ENCODE measurements at places on chromosomes 1 and 21. TPM values are rescaled to one million over a fixed set of nuclear protein-coding genes. Genes with fewer than 3 reads are reported as not detected.

HSPA6 gene
- 0.50 TPM for total RNA-seq

ZNF593OS gene
- not detected for total RNA-seq

FAM151A gene
- total RNA-seq = not detected

- H3K27ac ChIP-seq = no peak overlapping the region
- DNase-seq = no peak
- H3K4me3 ChIP-seq = no peak overlapping the region
- no peaks in the 10 kb centered on the region for H3K36me3 ChIP-seq
Measured at GRCh38 chr1:180343921-180344769, 114.1 kb downstream of the LHX4 start.

GRCh38 chr1:27672750-27673112 lies 739 bp upstream of the IFI6 start:
- H3K36me3 ChIP-seq = peaks cover 2% of the 10 kb centered on the region
- peaks cover 28% of the 10 kb centered on the region for H3K4me1 ChIP-seq
- peak overlapping the region; percentile 94 for H3K27ac ChIP-seq
- peak overlapping the region; percentile 95 for H3K4me3 ChIP-seq
- H3K27me3 ChIP-seq = no peaks in the 10 kb centered on the region
- DNase-seq = no peak

GRCh38 chr1:229716704-229717103 lies 90.7 kb downstream of the URB2 start:
- no peak overlapping the region for H3K27ac ChIP-seq
- H3K4me1 ChIP-seq = peaks cover 2% of the 10 kb centered on the region
- H3K36me3 ChIP-seq = peaks cover 4% of the 10 kb centered on the region

Measured in T-helper 17 cell (primary cell).